NCI-H446 (cell line): ENCODE measurements at places on chromosomes 3 and 15.

GRCh38 chr15:36430726-36431265 is 148.6 kb upstream of the CDIN1 start:
- no peak for DNase-seq

DNA sequence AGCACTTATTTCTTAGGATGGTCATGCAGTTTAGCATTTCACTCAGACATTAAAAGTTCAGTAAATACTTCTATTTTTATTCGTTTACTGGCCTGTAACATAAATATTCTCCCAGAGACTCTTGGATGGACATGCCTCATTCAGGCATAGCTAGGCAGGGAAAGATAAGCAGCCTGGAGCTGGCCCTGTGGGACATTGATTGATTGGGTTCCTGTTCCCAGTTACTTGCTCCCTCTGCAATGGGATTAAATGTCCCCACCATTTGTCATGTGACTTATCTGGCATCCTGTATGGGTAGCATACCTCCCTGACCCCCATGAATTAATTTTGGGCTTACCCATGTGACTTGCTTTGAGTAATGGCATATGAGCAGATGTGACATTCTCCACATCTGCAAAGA is 2.7 kb upstream of the SCAMP5 start:
- DNase-seq, result no peak

GRCh38 chr15:61750271-61751084 is 309.8 kb downstream of the VPS13C start:
- peak; percentile 35 for DNase-seq

DNA sequence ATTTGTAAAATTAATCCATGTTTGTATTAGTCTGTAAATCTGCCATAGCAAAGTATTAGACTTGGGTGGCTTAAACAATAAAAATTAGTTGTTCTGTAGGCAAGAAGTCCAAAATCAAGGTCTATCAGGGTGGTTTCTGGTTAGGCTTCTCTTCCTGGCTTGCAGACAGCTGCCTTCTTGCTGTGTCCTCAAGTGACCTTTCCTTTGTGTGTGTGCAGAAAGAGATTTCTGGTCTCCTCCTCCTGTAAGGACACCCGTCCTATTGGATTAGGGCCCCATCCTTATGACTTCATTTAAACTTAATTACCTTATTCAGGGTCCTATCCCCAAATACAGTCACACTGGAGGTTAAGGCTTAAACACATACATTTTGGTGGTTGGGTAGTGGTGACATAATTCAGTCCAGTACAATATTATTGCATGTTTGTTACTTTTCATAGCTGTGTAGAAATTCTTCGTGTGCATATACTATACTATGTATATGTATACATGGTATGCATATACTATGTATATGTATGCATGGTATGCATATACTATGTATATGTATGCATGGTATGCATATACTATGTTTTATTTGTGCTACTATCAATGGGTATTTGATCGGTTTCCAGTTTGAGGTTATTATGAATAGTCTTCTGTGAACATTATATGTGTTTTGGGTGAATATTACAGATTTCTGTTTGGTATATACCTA is 57.9 kb upstream of the RNU6-1 start:
- no peak for DNase-seq

DNA sequence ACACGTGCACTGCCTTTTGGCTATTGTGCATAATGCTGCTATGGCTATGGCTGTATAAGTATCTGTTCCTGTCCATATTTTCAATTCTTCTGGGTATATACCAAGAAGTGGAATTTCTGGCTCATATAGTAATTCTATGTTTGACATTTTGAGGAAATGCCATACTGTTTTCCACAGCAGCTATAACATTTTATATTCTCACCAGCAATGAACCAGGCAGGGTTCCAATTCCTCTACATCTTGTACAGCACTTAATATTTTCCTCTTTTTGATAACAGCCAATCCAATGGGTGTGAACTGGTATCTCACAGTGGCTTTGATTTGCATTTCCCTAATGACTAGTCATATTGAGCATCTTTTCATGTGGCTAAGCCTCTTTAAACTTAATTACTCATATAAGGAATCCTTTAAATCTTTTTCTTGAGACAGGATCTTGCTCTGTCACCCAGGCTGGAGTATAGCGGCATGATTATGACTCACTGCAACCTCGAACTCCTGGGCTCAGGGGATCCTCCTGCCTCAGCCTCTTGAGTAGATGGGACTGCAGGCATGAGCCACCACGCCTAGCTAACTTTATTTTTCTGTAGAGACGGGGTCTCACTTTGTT is 38.1 kb upstream of the IGDCC4 start:
- DNase-seq, result no peak

GRCh38 chr15:91484141-91484540 is 369.4 kb upstream of the SLCO3A1 start:
- DNase-seq, result no peak

GRCh38 chr3:49856181-49857005 is at the start of gene TRAIP:
Gene TRAIP (minus strand): TSS chr3:49856564. CDS start chr3:49856453, 111 bp downstream.
- DNase-seq, result peak; percentile 97

DNA sequence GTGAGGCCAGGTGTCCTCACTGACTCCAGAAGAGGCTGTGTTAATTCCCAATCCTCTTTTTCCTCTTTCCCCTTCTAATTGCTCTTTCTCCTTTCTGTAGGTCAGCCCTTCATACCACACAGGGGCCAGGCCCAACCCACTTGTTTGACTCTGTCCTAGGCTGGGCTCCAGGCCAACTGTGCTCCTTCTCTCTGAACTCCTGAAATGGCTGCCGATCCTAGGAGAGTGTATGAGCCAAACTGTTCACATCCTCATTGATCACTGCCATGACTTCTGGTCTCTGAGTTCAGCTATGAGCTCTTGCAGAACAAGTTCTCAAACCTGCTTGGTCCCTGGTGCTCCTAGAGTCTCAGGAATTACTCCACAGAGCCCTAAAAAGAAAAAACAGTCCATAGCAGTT is 145.1 kb downstream of the VGLL4 start:
- DNase-seq, result peak; percentile 69

GRCh38 chr3:141096164-141096563 is 45.0 kb downstream of the SPSB4 start:
- no peak for DNase-seq

- DNase-seq, result no peak
Measured at GRCh38 chr3:170642882-170643601, 57.2 kb upstream of the SLC7A14 start.

- no peak for DNase-seq
Measured at GRCh38 chr15:42491539-42492225, 741 bp upstream of the ZNF106 start.

DNA sequence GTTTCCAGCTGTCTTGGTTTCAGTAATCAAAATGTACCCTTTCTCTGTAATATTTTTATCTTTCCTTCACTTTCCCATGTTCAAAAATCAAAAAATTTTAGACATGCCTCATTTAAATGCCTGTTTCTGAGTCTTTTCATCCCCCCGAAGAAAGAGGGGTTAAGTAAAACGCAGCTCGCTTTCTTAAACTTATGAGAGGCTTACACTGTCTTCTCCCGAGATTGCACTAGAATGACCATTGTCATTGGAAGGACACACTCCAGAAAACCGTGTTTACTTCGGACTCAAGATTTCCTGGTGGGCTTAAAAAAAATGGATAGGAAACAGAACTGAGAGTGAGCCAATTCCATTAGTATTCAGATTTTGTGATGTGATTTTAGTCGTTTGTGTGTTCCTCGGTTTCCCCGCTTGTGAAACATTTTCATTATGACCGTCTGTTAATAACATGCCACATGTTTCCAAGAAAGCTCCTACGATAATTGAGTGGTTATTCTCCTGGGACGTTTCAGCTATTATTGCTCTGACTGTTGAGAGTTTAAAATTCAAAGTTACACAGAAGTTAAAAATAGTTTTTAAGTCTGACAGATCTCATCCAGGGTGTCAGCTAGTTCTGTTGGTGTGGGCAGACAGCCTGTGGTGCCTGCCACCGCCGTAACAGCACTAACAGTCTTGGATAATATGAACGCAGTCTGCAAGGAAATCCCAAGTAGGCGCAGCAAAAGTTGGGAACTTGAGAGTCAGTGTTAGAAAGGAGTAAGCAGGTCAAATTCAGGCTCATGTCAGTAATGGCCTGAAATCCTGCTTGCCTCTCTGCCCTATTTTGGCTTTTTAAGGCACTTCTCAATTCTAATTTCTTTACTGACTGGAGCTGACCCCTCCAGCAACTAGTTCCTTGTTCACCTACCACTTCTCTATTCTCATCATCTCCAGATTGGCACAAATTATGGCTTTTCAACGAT is 1.5 kb downstream of the CRYBG3 start:
- peak; percentile 6 for DNase-seq

GRCh38 chr3:197761784-197762183 is 12.1 kb downstream of the FYTTD1 start:
- DNase-seq, result no peak
